ENCODE measurements at places on chromosomes 4 and X.

GRCh38 chr4:13537011-13537831, 7.1 kb downstream of the NKX3-2 start:
- DNase-seq: no peak

DNA sequence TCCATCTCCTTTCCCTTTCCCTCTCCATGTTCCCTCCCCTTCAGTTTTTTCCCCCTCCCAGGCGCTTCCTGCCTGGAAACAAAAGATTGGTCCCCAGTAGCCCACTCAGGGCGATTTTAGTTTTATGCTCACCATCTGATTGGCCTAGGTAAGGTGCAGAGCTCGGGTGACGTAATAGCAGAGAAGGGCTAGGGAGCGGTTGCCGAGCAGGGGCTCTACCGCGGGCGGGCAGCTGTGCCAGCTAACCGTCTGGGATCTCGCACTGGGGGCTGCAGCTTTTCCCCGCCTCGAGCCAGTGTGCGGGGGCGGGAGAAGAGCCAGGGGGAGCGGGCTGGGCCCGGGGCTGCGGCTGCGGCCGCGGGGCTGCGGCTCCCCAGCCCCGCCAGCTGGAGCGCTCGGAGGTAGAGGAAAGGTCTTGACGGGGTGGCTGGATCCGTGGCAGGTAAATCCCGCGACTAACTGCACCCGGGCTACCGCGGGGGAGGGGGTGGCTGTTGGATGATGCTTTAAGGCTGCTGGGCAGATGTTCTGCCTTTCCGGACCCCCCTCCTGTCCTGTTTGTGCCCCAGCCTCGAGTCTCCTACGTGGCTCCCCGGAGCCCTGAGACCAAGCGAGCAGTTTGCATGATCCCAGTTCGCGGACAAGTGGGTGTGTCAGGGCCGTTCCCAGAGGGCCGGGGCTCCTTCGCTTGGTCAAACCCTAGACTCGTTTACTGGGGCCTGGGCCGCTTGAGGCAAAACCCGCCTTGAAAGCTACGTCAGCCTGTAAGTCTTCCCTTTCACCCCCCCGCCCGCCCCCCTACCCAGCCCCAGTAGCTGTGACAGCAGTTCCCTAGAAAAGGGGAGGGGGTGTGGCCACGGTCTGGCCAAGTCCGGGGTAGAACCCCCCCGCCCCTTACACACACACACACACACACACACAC, at the start of gene PAK3:
TSS of gene PAK3 (plus strand) at position 218 of the 922 bp plus-strand sequence. CDS start 26,913 bp downstream, outside the sequence.
- no peak for DNase-seq

- no peak for DNase-seq
Measured at GRCh38 chr4:141899541-141899940, 263.2 kb downstream of the IL15 start.

DNA sequence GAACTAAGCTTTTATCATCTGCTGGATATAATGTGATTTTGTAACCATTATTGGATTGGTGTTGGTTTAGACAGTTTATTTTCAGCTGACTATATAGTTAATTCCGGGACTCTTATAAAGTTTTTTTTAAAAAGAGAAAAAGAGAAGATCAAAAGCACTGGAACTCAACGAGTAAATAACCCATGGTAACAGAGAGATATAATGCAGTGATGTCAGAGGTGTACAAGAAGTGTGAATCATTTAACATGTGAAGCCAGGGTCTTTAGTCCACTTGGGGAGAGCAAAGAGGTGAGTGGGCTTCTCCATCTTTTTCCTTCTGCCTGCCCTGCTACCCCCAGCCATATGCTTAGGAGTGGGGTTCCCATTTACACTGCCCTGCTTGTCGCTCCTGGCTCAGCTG, 3.2 kb downstream of the TMEM165 start:
- DNase-seq: no peak

DNA sequence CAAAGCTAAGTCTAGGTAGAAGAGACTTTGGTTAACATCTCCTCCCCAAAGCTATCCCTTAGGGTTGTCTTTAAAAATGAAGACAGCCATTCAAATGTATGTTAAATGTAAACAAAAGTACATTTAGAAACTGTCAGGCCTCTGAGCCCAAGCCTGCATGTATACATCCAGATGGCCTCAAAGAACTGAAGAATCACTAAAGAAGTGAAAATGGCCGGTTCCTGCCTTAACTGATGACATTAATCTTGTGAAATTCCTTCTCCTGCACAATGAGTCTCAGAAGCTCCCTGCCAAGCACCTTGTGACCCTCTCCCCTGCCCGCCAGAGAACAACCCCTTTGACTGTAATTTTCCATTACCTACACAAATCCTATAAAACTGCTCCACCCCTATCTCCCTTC, 377.9 kb downstream of the FAM133A start:
- no peak for DNase-seq

DNA sequence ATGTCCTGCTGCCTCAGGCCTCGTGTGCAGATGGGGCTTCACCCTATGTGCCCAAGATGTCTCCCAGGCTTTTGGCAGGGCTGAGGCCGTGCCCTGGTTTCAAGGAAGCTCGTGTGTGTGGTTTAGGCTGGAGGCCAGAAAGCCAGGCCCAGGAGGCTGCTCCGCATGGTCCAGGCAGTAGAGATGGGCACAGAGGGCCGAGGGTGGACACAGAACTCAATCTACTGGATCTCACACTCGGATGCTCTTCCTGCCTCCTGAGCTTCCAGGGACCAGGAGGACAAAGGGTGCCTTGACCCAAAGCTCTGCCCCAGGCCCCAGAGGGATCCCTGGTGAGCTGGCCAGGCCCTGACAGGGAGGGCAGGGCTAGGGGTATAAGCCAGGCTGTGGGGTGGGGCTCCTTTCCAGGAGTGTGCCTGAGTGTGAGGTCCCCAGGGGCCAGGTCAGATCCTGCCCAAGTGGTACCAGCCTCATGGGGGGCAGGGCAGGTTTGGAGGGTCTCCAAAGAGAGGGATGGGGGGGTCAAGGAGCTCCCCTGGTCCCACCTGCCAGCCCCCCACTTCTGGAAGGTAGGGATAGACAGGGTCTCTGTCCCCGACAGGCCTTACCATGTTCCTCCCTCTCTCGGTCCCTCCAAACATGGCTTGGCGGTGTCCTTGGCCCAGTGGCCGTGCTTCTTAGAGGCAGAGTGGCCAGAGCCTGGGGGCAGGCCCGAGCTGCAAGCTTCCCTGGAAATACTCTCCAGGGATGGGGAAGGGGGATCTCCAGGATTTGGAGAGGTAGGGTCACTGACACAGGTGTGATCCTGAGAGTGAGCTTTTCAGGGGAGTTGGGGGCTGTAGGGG, 23.8 kb downstream of the HTRA3 start:
- no peak for DNase-seq

DNA sequence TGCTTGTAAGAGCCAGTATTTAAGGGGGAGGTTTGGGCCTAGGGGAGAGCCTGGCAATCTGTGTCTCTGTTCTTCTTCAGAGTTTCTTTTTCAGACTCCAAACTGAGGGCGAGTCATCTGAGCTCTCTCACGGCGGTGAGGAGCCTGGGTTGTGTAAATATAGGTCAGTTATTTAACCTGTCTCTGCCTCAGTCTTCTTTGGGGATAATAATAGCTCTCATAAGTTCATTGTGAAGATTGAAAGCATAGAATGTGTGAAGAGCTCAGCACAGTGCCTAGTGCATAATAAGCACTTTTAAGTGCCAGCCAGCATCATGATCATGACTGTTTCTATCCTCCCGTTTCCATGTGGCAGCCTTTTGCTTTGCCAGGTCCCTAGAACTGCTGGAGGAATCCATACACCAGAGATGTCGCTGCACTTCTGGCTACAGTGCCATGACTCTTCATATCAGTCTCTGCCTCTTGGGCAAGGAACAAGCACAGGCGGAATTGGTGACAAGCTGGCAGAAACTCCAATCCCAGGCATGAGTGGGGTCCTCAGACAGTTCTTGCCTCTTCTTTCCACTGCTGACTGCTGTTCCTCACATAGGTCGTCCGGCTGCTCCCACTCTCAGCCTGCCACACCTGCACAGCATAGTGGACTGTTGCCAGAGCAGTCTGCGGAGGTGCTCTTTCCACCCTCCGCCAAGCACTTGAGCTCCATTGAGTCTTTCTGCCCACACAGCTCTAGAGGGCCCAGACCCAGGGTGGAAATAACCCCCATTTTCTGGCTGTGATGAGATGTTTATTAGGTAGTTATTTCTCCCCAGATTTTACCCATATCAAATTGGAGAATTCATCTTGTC, 103.7 kb upstream of the MAML3 start:
- DNase-seq: no peak

DNA sequence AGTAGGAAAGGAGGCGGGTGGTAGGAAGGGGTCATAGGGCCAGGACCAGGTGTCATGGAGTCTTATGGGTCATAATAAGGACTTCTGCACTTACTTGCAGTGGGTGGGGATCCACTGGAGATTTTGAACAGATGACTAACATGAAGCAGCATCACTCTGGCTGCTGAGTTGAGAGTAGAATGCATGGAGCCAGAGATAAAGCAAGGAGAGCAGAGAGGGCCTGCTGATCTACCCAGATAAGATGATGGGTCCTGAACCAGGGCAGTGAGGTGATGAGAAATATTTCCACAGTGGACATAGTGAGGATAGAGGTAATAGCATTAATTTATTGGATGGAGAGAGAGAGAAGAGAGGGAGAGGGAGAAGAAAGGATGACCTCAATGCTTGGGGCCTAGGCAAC, 48.0 kb downstream of the HCCS start:
- no peak for DNase-seq

DNA sequence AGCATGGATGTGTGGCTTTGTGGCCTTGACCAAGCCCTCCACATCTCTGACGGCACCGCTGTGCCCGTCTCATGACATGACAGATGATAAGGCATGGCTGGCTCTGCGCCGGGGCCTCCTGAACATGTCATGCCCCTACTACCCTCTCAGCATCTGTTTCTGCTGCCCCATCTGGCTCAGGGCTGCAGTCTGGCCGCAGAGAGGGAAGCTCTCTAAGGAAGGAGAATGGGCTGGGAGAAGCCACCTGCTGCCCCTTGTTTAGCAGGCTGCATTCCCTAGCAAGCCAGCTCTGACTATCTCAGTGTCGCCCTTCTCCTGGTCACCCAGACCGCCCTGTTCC, 7.2 kb downstream of the ZNF185 start:
- no peak for DNase-seq

GRCh38 chr4:95450294-95450693, 98.5 kb downstream of the UNC5C start:
- DNase-seq: no peak

- no peak for DNase-seq
Measured at GRCh38 chr4:30856795-30857564, 136.8 kb downstream of the PCDH7 start.

Measured in SW480 (cell line).